Stomach (tissue), 19 donors: ENCODE measurements at places on chromosomes 11 and 22. TPM values are rescaled to one million over a fixed set of nuclear protein-coding genes. Genes with fewer than 3 reads are reported as not detected.

DNA sequence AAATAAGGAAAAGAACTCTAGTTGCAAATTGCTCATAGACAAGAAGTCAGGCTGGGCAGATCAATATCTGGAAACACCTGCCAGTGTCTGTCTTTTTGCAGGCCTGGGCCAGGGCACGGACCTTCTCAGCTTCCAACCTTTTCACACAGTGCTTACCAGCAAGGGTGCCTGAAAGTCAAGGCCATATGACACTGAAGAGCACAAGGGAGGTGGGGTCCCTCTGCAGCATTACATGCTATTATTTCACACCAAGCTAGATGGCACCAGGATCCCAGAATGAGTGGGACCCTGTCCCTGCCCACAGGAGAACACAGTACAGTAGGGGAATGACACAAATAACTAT, 5.9 kb upstream of the PEX26 start:
- no peak overlapping the region for H3K27ac ChIP-seq
- H3K27me3 ChIP-seq = no peaks in the 10 kb centered on the region
- peaks cover 28% of the 10 kb centered on the region for H3K4me1 ChIP-seq
- H3K36me3 ChIP-seq = no peaks in the 10 kb centered on the region
- no peak for DNase-seq

GRCh38 chr11:121282886-121283502, 9.6 kb upstream of the SC5D start:
- DNase-seq = no peak
- H3K4me1 ChIP-seq = no peaks in the 10 kb centered on the region
- peaks cover 36% of the 10 kb centered on the region for H3K27me3 ChIP-seq
- no peak overlapping the region for H3K4me3 ChIP-seq
- H3K36me3 ChIP-seq = no peaks in the 10 kb centered on the region

DNA sequence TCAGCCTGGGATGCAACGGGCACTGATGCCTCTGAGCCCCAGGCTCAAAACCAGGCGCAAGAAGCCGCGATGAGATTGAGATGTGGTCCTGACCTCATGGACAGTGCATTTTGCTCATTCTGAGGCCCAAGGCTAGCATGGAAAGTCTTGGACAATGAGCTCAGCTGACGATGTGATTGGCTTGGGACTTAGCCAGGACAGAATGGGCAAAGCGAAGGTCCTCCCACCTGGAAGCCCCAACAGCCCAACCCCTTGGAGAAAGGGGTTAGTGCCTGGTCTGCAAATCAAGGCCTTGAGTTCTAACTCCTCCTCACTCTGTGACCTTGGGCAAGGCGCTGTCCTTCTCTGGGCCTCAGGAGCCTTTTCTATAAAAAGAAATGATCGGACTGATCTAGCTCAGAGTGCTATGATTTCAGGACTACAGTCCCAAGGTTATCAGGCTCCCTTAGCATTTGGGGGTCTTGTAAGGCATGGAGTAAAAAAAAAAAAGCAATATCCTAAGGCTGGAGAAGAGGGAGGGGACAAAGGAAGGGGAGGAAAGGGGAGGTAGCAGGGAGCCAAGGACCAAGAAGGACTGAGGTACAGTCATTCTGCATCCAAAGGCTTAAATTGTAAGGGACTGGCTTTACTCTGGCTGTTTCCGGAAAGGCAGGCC, 2.7 kb downstream of the SLC43A3 start:
- peak overlapping the region; percentile 45 for H3K4me3 ChIP-seq
- no peak for DNase-seq
- H3K27ac ChIP-seq = peak overlapping the region; percentile 88
- peaks cover 34% of the 10 kb centered on the region for H3K36me3 ChIP-seq
- peaks cover 50% of the 10 kb centered on the region for H3K4me1 ChIP-seq

DNA sequence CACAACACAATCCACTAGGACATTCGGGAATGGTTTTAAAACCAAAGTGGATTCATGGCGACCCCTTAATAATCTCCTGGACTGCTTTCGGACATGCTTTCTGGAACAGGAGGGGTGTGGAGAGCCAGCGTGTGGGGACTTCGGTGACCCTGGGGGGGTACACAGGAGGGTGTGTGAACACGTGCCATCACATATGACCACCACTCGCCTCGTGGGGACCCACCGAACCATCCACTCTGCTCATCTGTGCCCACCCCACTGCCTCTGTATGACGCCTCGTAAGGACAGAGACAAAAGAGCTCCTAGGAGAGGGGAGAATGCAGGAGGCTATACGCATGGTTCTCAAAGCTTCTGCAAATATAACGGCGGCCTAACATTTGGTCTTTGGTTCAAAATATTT, 8.9 kb downstream of the LTO1 start:
- DNase-seq = no peak
- H3K27me3 ChIP-seq = no peaks in the 10 kb centered on the region
- no peak overlapping the region for H3K4me3 ChIP-seq
- peaks cover 92% of the 10 kb centered on the region for H3K36me3 ChIP-seq

- DNase-seq = no peak
- H3K27me3 ChIP-seq = no peaks in the 10 kb centered on the region
- no peak overlapping the region for H3K4me3 ChIP-seq
- no peaks in the 10 kb centered on the region for H3K36me3 ChIP-seq
- H3K4me1 ChIP-seq = peaks cover 26% of the 10 kb centered on the region
- H3K27ac ChIP-seq = no peak overlapping the region
These were observed 24.4 kb upstream of the PSMA1 start for GRCh38 chr11:14544611-14545010.

- H3K27me3 ChIP-seq = no peaks in the 10 kb centered on the region
- H3K4me3 ChIP-seq = no peak overlapping the region
- DNase-seq = peak; percentile 35
- no peak overlapping the region for H3K27ac ChIP-seq
These were observed 22.7 kb upstream of the RRM1 start for GRCh38 chr11:4071914-4072313.

The MS4A6E gene
- total RNA-seq = not detected

The C11orf42 gene
- not detected for total RNA-seq

The SLC22A25 gene
- total RNA-seq = not detected

The FDXACB1 gene
- total RNA-seq = 2.2 TPM

The MARK2 gene
- 34.8 TPM for total RNA-seq

The MS4A4A gene
- total RNA-seq = 1.4 TPM

The KDELR3 gene
- not detected for total RNA-seq
